ENCODE measurements at places on chromosomes 6 and 20.

DNA sequence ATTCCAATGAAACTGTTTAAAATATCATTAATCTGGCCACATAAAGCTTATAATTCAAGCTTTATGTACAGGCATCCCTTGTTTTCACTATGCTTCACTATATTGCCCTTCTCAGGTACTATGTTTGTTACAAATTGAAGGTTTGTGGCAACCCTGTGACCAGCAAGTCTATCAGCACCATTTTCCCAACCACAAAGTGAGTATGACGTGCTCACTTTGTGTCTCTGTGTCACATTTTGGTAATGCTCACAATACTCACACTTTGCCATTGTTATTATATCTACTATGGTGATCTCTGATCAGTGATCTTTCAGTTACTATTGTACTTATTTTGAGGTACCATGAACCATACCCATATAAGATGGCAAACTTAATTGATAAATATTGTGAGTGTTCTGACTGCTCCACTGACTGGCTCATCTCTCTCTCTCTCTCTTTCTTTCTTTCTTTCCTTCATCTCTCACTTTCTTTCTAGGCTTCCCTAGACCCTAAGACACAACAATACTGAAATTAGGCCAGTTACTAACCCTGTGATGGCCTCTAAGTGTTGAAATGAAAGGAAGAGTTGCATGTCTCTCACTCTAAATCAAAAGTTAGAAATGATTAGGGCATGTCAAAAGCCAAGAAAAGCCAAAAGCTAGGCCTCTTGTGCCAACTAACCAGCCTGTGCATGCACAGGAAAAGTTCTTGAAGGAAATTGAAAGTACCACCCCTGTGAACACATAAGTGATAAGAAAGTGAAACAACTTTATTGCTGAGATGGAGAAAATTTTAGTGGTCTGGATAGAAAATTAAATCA is 227.9 kb downstream of the BCAS1 start:
- peak; percentile 55 for DNase-seq

GRCh38 chr6:129598244-129599187 is 111.5 kb downstream of the ARHGAP18 start:
- DNase-seq = peak; percentile 38

- no peak for DNase-seq
Measured at GRCh38 chr6:29675561-29675960, 5.4 kb downstream of the ZFP57 start.

GRCh38 chr20:63309261-63310071 is 16.5 kb downstream of the COL20A1 start:
- peak; percentile 54 for DNase-seq

GRCh38 chr6:79801362-79801761 is 146.0 kb downstream of the ELOVL4 start:
- DNase-seq = no peak

- no peak for DNase-seq
Measured at GRCh38 chr6:111793711-111794111, 79.5 kb downstream of the FYN start.

- DNase-seq = no peak
Measured at GRCh38 chr6:1068068-1068467, 243.8 kb upstream of the FOXQ1 start.

DNA sequence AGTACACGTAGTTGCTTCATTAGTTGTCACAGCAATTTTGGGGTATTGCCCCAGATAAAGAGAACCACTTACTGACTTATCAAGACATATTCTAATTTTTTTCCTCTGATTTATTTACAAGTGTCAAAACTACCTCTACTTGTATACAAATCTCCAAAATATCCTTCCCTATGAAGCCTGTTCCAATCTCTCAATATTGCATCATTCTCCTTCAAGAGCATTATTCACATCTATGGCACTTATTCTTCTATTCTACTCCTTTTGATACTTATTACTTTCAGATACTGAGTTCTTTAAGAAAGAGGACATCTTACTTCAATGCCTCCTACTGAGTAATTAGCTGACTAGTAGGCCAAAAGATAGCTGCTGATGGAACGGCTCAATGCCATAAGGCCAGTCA is 105.2 kb downstream of the SMLR1 start:
- DNase-seq = no peak

DNA sequence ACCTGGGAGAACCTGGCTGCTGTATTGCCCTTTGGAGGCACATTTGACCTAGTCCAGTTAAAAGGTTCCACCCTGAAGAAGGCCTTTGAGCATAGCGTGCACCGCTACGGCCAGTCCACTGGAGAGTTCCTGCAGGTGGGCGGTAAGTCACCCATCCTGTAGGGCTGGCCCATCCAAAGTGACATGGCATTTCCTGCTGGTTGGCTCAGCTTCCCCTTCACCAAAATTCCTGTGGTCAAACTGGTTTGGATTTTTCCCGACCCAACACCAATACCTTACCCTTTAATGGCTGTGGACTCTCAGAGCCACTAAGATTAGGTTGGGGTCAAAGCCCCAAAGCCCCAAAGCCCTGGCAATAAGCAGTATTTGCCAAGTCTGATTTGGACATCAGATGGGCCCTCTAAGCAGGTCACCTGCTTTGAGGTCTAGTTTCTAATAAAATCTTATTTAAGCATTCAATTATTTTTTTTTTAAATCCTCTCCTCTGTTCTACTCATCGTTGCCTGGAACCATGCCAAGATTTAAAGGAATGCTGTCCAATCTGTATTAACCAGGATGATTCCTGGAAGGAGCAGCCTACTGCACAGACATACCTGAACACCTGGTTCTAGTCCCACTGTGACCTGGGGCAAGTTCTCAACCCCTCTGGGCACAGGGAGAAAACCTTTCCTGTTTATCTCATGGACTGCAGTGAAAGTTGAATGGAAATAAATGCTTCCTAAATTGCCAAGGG is 40.8 kb downstream of the NT5E start:
- no peak for DNase-seq

- DNase-seq = peak; percentile 38
Measured at GRCh38 chr6:108168501-108169463, 3.0 kb downstream of the NR2E1 start.

DNA sequence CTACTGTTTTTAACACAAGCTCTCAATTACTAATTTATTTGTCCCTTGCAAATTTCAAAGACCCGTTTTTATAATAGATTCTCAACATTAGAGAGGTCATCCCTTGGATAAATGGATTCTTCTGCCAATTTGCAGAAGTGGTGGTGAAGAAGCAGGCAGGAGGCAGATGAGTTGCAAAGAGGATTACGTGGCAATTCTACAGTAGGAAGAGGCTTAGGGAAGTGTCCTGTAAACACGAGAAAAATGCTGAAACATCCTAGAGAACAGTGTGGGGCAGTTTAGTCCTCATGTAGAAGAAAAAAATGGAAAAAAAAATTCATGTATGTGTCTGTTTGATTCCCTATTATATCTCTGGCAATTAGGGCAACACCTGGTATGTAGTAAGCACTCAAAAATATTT is 87.6 kb downstream of the BMP2 start:
- DNase-seq = no peak

GRCh38 chr6:109009962-109010704 is 84.5 kb downstream of the SESN1 start:
- DNase-seq = no peak

GRCh38 chr6:81826784-81827183 is 74.3 kb upstream of the TENT5A start:
- no peak for DNase-seq

DNA sequence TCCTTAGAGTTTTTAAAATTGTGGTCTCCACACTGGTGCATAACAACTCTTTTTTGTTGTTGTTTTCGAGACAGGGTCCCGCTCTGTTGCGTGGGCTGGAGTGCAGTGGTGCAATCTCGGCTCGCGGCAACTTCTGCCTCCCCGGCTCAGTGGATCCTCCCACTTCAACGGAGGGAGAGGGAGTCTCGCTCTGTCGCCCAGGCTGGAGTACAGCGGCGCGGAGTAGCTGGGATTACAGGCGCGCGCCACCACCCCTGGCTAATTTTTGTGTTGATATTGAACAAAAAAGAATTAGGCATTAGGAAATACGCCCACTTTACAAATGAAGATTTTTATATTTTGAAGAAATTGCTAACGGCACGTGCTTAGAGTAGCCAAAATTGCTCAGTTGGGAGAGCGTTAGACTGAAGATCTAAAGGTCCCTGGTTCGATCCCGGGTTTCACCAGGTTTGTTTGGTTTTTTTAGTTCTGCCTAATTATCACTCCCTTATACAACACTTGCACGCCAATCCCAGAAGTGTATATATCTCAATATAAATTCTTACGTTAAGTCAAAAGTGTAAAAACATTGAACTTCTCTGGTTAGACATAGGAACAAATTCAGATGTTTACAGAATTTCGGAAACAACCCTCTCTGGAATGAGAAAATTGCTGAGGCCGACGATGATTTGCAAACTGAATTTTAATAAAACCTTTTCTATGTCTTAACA is 159.6 kb downstream of the TRIM27 start:
- no peak for DNase-seq

DNA sequence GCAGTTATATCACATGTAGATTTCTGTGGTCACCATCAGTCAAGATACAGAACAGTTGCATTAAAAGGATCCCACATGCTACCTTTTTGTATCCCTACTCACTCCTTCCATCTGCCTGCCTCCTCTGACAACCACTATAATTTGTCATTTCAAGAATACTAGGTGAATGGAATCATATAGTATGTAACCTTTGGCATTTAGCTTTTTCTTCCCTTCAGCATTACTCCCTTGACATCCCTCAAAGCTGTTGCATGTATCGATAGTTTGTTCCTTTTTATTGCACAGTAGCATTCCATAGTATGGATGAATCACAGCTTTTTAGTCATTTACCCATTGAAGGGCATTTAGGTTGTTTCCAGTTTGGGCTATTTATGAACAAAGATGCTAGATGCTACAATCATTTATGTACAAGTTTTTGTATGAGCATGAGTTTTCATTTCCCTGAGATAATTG is 26.1 kb downstream of the NCOA7 start:
- DNase-seq = no peak

DNA sequence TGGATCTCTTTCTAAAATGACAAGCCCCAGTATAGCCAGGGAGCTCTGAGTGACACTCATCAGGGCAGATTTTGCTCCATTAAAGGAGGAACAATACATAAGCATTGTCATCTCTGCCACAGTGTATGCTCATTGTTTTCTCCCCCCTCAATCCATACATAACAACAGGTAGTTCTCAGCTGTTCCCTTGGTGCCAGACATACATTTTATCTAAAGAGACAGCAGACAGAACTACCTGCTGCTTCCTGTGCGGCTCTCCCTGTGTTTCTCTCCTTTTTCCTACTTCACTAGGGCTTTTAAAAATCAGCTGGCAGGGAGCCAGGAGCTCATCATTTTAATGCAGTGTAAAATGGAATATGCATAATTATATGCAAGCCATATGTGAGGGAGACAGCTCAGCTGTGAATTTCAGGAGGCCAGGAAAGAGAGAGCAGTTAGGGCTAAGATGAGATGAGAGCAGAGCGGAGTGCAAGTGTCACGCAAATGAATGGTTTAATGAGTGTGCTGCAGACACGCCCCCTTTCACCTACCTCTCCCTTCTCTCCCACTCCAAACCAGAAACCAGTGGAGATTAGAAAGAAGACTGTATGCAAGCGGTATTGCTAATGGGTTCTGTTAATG is 96.0 kb downstream of the SOBP start:
- DNase-seq = no peak

DNA sequence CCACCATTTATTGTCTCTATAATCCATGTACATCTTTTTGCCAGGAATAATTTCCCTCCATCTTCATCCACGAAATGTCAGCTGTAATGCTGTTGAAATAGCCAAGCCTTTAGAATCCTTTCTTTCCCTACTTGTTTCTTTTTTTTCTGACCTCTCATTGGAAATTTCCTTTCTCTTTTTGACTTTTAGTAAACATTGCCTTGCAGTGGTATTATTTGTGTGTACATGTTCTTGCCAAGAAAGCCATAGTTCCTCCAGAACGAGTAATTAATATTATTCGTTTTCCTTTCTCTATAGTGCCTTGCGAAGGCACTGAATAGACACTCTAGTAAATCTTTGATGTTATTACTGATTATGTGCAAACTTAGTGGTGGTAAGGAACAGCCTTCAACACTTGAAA is 282.2 kb downstream of the GJA1 start:
- DNase-seq = no peak

DNA sequence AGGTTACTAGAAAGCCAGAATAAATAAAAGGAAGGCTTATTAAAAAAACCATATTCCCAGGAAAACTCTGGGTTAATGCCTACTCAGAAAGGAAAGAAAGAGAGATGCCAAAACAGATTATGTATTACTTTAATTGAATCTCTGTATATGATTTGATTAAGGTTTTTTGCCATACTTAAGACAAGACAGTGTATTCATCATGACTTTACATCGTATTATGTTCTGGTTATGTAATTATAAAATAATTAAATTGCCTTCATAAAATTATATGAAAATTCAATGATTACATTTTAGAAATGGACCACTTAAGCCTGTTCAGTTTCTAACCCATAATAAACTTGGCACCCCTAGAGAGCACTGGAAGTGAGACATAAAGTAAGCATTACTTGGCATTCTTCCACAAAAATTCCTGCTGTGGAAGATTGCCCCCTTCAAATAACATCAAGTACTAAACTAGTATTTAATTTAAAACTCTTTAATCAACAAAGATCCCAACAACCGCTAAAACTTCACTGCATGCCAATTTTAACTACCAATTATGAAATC is 20.8 kb upstream of the IBTK start:
- no peak for DNase-seq

DNA sequence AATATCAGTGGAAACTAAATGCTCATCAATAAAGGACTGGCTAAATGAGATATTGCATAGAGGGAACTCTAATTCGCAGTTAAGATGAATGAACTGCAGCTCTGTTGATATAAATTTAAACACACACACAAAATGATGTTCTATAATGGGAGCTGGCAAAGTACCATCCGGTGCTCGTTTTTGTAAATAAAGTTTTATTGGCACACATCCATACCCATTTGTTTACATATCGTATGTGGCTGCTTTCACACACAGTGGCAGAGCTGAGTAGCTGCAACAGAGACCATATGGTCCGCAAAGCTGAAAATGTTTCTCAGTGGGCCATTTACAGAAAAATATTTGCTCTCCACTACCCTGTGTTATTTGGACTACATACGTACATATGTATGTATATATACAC is 120.7 kb downstream of the EDN3 start:
- no peak for DNase-seq

DNA sequence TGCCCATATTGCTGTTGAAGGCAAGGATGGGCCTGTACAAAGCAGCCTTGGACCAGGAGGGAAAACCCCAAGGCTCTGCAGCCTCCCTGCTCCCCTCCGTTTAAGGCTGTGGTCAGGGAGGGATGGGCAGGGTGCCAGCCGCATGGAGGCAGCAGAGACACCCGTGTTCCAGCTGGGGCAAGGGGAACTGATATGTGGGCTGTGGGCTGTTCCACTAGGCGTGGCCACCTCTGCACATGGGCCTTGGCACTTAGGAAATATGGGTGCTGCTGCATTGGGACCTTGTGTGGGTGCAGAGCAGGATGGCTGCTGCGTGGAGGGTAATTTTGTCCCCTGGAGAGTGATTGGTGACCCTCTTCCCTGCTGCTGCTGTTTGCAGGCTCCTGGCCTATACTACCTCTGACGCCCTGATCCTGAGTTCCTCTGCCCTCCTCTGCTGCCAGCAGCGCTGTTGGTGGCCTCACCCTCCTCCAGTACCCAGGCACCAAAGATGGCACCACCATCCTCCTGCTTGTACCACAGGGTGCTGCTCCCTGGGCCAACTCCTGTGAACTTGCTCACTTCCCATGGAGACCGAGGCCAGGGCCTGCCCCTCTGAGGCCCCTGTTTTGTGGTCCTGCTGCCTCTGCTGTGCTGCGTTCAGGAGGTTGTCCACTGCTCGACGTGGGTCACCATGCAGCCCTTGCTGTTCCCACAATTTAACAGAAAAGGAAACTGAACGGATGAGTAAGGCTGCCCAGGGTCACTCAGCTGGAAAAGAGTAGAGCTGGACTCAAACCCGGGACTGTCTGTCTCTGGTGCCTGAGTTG is 35.3 kb downstream of the PANK2 start:
- DNase-seq = peak; percentile 47

GRCh38 chr20:59023616-59024015 is 4.4 kb downstream of the TUBB1 start:
- DNase-seq = no peak
